ENCODE measurements at places on chromosomes 3 and 15.

DNA sequence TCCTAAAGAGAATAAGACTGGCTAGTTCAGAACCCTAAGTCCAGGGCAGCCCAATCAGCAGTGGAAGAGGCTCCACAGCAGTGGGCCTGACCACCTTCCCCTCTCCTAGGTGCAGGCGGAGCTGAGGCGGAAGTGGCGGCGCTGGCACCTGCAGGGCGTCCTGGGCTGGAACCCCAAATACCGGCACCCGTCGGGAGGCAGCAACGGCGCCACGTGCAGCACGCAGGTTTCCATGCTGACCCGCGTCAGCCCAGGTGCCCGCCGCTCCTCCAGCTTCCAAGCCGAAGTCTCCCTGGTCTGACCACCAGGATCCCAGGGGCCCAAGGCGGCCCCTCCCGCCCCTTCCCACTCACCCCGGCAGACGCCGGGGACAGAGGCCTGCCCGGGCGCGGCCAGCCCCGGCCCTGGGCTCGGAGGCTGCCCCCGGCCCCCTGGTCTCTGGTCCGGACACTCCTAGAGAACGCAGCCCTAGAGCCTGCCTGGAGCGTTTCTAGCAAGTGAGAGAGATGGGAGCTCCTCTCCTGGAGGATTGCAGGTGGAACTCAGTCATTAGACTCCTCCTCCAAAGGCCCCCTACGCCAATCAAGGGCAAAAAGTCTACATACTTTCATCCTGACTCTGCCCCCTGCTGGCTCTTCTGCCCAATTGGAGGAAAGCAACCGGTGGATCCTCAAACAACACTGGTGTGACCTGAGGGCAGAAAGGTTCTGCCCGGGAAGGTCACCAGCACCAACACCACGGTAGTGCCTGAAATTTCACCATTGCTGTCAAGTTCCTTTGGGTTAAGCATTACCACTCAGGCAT lies 33.7 kb downstream of the VIPR1 start:
- DNase-seq = no peak

GRCh38 chr15:31467361-31467760 lies 140.7 kb downstream of the KLF13 start:
- DNase-seq = no peak

GRCh38 chr3:194310060-194310835 lies 40.9 kb downstream of the CPN2 start:
- no peak for DNase-seq

- peak; percentile 1 for DNase-seq
Observed at GRCh38 chr3:180284331-180285110, 247.8 kb upstream of the PEX5L start.

DNA sequence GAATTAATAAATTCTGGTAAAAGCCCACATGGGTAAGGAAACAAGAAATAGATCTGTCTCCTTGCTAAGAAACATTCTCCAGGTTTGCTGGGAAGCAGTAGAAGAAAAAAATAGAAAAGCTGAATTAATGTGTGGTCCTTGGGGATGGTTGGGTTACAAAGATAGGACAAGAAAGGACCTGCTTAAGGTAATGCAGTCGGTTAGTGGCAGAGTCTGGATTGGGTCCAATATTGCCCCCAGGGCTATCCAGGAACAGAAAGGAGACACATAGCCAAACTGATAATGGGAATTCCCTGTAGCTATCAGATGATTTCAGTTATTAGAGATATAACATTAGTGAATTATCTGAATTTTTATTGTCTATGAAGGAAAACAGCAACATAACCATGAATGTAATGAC lies 584.3 kb downstream of the ROBO1 start:
- DNase-seq = no peak

GRCh38 chr3:25023876-25024275 lies 404.2 kb upstream of the RARB start:
- no peak for DNase-seq

GRCh38 chr15:70569091-70569713 lies 194.2 kb downstream of the UACA start:
- DNase-seq = no peak

DNA sequence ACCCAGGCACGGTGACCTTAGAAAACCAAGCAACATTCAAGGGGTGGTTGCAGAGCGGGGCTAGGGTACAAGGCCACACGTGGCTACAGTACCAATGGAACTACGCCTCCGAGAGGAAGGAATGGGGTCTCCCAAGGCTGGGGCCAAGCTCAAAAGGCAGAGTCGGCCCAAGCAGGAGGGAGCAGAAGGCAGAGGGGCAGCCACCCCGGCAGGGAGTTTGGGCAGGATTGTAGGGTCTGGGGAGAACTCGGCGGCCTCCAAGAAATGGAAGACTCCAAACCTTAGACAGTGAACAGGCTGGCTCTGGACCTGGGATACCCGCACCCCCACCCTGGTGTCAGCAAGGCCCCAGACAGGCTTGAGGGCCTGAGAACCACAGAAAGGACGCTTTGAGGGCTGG lies 28.7 kb downstream of the ATRIP start:
- no peak for DNase-seq

- no peak for DNase-seq
Observed at GRCh38 chr15:71448688-71449114, 333.4 kb downstream of the THSD4 start.

GRCh38 chr15:90219421-90220141 lies 14.2 kb downstream of the CIB1 start:
- no peak for DNase-seq

GRCh38 chr3:123246866-123247265 lies 45.1 kb downstream of the SEC22A start:
- no peak for DNase-seq

DNA sequence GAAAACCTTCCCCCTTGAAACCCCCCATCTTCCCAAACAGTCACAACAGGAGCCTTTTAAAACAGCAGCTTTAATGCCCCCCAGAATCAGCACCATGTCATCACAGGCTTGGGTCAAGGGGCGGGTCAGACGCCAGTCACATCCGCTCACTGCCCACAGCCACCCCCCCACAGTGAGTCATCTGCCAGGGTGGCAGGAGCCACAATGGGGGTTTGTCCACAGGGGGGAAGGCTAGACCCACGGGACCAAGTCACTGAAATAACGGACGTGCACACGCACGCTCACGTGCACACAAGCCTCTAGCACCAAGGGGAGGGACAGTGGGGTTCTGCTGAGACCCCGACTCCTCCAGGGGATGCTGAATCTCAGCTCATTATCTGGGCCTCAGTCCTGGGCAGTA lies 441 bp upstream of the UCN2 start:
- peak; percentile 66 for DNase-seq

DNA sequence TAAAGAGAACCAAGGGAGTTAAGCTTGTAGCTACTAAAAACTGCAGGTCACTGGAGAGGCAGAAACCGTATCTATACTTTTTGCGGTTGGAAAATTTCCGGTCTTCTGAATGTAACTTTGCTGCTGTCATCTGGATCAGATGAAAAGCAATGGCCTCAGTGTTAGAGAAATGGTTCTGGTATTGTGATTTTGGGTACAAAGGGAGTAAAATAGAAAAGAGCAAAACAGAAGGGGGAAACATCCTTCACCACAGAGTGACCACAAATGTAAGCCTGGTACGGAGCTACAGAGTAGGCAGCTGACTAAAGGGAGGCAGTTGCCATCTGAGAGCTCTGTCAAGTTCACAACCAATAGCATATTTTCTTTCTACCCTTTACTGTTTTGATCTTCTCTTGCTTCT lies 5.6 kb downstream of the CD96 start:
- no peak for DNase-seq

- no peak for DNase-seq
Observed at GRCh38 chr3:194996746-194997145, 274.2 kb downstream of the XXYLT1 start.

DNA sequence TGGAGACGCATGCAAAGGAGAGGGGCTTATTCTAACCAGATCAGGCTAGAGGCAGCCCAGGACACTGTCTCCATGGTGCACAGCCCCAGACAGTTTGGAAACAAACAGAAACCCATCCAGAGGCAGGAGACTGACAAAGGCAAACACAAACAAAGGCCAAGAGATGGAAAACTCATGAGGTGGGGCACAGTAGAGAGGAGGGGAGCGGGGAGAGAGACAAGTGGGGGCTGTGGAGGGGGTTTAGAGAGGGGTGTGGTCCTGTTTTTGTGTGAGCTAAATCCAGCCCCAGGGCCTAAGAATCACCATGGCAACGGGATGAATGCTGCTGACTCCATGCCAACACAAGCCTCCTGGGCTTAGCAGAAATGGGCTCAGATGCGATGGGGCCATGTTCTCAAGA lies 32.3 kb downstream of the PARP16 start:
- no peak for DNase-seq
